ENCODE measurements at places on chromosomes 3 and 15.

GRCh38 chr3:194271460-194272035 is 79.6 kb downstream of the CPN2 start:
- DNase-seq, result no peak
- peaks cover 5% of the 10 kb centered on the region for H3K36me3 ChIP-seq
- no peak overlapping the region for H3K4me3 ChIP-seq
- H3K27me3 ChIP-seq, result peaks cover 18% of the 10 kb centered on the region
- no peak overlapping the region for H3K27ac ChIP-seq

DNA sequence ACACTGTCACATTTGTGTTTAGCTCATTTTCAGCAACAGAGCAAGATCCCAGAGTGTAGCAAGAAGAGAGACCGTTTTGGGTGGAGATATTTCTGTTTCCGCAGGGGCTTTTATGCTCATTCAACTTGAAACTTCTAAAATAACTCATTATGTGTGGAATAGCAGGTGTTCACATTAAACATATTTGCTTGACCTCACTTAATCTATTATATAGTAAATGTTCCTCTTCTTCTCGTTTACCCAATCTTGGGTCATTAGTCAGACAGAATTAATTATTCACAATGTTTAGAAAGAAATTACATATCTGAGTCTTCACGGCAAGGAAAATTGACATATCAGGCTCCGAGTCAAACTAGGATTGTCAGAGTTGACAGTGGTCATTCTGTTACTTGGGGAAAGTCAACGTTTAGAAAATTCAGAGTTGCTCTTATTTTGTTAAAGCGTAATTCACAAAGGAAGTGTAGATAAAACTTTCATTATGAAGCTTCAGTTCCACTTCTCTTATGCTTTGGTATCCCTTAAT is 222.9 kb downstream of the TPRG1 start:
- H3K27me3 ChIP-seq, result peaks cover 2% of the 10 kb centered on the region
- no peak overlapping the region for H3K4me3 ChIP-seq
- H3K36me3 ChIP-seq, result no peaks in the 10 kb centered on the region
- no peak for DNase-seq
- no peak overlapping the region for H3K27ac ChIP-seq

DNA sequence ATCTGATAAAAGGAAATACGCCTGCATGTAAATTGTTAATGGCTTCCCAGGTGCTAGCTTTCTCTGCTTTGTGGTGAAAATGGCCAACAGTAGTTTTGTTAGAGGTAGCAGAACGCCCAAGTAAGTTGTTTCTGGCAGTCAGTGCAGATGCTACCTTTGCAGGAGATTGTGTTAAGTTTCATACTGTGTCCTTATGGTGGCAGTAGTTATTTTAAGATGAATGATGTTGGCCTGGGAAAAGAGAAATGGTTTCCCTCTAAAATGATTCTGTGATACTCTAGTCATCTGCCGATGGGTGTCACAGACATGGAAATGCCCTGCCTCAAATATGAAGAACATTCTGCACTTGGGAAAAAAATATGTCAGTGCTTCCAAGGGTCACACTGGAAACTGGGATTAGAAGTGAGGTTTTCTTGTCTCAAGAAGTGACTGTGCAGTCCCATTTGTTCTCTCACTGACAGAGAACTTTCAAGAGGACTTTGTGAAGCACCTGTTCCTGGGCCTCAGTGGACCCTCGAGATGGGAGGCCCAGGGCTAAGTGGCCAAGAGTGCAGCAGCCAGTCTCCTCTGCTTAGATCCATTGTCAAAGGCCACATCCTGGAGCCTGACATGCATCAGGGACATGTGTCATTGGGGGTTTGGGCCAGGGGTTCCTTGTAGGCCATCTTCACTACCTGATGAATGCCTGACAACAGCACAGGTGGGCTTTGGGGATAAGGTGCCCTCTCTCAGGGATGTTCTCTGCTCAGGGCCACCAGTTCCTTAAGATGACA is 393.3 kb downstream of the CACNA2D3 start:
- H3K4me1 ChIP-seq, result no peaks in the 10 kb centered on the region
- DNase-seq, result no peak
- no peaks in the 10 kb centered on the region for H3K36me3 ChIP-seq
- H3K27ac ChIP-seq, result no peak overlapping the region
- no peak overlapping the region for H3K4me3 ChIP-seq

DNA sequence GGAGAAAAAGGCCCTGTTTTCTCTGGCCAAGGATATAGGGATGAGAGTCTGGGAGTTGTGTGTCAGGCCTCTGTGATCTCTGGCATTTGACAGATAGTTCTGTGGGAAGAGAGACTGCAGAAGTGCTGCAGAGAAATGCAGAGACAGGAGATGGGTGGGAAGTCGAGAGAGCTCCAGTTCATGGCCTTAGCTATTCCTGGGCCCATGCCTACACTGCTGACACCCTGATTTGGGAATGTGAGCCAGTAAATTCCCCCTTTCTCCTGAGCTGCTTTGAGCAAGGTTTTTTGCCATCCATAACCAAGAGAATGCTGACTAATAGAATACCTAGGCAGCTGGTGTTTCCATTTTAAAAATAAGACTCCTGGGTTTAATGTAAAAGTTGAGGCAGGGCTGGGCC is 59.3 kb downstream of the EBLN2 start:
- no peaks in the 10 kb centered on the region for H3K36me3 ChIP-seq
- DNase-seq, result no peak
- H3K27ac ChIP-seq, result no peak overlapping the region
- H3K4me3 ChIP-seq, result no peak overlapping the region

GRCh38 chr3:31100519-31100918 is 206.1 kb upstream of the GADL1 start:
- no peak overlapping the region for H3K4me3 ChIP-seq
- DNase-seq, result no peak
- peaks cover 2% of the 10 kb centered on the region for H3K27me3 ChIP-seq
